ENCODE measurements at places on chromosomes 16 and 17.

DNA sequence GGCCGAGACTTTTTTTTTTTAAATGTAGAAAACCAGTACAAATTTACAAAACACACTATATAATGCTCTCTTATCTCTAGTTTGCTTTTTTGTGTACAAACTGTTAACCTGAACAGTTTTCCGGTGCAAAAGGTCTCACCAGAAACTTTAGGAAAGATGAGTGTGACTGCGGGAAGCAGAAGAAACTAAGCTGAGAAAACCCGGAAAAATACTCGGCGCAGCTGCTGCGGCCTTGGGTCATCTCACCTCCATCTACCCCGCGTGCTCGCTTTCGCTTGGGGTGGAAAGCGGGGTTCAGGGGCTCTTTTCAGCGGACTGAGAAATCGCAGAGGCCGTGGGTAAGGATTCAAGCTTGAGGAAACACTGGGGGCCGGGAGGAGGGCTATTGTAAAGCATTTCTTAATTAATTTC, 1.8 kb downstream of the SALL1 start:
- no peak for DNase-seq

- DNase-seq = peak; percentile 19
These were observed 6.8 kb downstream of the ANKFY1 start for GRCh38 chr17:4256952-4257351.

GRCh38 chr17:63963123-63963522, 9.6 kb downstream of the SCN4A start:
- no peak for DNase-seq

GRCh38 chr17:81294512-81295030, 536 bp downstream of the SLC38A10 start:
- DNase-seq = no peak

- no peak for DNase-seq
These were observed 36.2 kb upstream of the CRYM start for GRCh38 chr16:21314339-21314738.

DNA sequence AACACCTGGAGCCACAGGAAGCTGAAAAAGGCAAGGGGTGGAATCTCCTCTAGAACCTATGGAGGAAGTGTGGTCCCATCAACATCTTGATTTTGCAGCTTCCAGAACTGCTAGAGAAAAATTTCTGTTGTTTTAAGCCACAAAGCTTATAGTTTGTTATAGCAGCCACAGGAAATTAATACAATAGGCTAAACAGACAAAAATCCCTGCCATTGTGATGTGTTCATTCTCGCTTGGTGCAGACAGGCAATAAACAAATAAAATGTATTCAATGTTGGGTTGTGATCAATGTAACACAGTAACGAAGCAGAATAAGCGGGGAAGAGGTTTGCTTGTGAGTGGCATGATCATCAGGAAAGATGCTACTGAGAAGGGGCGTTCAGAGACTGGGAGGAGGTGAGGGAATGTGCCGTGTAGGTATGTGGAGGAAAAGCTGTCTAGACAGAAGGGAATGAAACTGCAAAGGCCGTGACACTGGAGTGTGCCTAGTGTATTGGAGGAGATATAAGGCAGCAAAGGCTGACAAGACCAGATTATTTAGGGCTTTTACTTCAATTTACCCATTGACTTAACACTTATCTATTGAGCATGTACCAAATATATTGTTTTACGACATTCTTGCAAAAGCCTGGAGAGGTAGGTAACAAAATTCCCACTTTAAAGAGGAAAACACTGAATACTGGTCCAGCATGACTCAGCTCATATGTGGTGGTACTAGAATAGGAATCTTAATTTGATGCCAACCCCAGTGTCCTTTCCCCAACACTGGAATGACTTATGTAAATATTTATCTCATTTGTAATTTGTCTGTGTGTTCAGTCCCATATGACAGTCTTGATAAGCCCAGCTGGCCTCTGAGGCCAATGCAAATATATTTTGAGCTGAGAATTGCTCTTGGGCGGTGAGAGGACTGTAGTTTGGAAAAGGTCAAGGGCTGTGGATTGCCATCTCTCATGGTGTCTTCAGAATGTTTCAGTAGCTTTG, 375.9 kb downstream of the CDH13 start:
- no peak for DNase-seq

- no peak for DNase-seq
These were observed 48.1 kb downstream of the XPO6 start for GRCh38 chr16:28163699-28164098.

- no peak for DNase-seq
These were observed 19.4 kb downstream of the CD300A start for GRCh38 chr17:74485841-74486240.

DNA sequence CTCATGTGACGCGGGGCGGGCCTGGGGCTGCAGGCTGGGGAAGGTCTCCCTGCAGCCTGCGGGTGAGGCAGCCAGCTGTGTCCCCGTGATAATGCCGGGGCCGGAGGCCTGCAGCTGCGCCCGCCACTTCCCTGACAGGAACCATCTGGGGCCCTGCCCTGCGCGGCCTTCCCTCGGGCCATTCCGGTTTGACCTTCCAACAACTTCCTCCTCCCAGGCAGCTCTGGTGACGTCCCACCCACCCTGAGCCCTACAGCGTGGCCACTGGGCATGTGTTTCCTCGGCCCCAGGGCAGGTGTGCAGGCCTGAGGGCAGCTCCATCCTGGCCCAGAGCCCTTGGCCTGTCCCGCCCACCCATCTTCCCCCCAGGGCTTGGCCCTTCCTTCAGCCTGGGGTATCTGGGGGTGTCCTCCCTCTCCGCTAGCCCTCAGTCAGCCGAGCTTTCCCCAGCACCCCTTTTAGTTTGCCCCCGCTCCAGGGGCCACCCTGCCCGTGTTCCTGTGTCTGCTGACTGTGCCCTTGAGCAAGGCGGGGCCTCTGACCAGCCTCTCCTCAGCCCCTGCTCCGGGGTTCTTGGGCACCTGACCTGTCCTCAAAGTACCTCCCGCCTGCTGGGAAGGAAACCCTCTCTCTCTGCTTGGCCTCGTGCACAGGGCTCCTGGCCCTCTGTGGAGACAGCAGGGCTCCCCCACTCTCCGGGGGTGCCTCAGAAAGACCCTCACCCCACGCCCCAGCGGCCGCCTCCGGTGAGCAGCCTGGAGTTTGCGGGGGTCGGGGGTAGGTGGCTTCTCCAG, at the start of gene CBFA2T3:
CBFA2T3 (minus strand) TSS at position 190 of the 794 bp plus-strand sequence. CDS start 400 bp downstream, outside the sequence.
- DNase-seq = no peak

GRCh38 chr17:81922566-81923301, 4.8 kb upstream of the SIRT7 start:
- peak; percentile 0 for DNase-seq

GRCh38 chr17:2482218-2482617, 29.5 kb downstream of the METTL16 start:
- DNase-seq = no peak

DNA sequence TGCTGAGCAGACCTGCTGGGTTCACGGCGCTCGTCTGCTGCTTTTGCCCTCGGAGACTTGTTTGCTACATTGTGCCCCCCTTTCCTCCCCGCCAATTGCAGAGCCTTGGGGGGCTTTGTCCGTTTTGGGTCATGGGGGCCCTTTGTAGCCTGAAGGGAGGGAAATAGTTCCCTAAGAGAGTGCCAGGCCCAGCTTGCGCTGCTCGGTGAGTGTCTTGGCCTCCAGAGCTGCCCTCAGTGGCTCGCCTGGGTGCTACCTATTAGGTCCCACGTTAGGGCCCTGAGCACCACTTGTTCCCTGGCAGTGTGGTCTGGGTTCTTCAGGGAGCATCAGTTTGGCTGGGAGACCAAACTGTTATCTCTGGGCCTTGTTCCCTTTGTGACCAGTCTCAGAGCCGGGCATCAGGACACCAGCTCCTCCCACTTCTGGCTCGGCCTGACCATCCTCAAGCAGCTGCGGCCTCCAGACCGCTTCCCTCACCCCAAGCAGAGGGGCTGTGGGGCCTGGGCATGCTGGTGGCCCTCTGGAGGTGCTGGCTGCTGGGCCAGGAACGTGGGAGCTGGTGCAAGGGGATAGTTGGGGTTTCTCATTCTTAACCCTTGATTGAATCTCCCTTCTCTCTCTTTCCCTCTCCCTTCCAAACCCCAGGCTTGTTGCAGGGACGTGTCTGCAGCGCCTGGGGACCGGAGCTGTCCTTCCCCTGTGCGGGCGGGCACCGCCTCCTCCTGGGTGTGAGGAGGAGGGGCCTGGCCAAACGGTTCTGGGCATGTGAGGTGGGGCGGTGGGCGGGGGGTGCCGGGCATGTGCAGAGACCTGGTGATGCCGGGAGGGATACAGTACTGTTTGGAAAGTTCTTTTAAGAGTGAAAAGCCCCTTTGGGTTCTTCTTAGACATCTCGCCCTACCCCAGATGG, 16.0 kb upstream of the ITGB4 start:
- DNase-seq = no peak

DNA sequence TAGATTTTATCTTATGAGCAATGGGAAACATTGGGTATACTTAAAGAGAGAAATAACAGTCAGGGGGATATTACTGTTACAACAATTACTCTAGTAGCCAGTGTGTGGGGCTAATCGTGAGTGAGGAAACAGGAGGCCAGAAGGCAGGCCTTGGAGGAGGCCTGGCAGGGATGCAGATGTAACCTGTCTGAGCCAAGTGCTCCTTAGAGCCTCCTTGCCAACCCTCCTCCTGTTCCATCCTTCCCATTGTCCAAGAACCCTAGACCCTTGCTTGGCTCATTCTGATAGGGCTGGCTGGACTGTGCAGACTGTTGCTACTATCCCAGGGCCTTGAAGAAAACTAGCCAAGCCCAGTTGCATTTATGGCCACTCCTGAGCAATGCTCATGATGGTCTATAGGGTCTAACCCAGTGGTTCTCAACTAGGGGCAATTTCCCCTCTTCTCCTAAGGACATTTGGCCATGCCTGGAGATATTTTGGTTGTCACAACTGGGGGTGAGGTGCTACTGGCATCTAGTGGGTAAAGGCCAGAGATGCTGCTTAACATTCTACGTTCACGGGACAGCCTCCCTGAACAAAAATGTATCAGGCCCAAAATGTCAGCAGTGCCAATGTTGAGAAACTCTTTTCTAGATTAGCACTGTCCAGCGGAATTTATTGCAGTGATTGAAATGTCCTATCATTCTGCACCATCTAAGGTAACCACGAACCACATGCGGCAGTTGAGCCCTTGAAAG, 24.4 kb upstream of the WSCD1 start:
- no peak for DNase-seq

GRCh38 chr17:14303343-14304221, 2.7 kb downstream of the HS3ST3B1 start:
- DNase-seq = no peak

DNA sequence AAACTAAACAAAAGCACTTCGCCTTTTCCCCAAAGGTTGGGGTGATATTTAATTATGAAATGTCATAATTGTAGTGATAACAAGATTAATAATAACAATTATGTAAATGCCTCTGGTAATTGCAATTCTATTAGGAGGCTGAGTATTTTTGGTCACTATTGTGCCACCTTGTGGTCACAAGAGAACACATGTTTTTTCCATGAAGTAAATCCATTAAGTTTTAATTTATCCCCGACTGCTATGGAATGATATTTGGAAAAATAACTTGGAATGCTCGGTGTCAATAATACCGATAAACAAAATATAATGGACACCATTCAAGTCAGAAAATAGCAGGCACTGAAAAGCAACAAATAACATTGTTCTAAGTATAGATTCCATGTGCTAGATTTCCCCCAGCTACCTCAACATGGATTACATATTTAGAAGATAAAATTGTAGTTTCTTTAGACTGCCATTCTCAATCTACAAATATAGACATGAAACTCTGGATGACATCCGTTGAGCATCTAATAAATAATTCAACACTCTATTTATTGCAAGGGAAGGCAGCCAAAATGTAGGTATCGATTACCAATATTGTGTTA, 25.0 kb upstream of the KCNJ2 start:
- DNase-seq = no peak

DNA sequence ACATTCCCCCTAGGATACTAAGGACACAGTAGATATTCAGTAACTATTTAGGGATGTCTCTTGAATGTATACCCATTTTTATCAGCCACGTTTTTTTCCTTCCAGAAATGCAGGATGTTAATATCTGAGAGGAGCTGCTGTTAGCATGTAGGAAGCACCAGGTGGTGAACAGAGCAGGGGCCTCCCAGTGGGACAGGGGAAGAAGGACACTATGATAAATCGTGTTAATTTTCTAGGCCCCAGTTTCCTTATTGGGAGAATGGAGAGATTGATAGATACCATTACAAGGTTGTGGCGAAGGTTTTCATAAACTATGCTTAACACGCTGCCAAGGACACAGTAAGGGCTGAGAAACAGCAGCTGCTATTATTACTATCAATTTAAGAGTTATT, 45.4 kb downstream of the PRSS54 start:
- DNase-seq = no peak

GRCh38 chr16:30941600-30942425, 7.1 kb upstream of the ORAI3 start:
- peak; percentile 50 for DNase-seq

DNA sequence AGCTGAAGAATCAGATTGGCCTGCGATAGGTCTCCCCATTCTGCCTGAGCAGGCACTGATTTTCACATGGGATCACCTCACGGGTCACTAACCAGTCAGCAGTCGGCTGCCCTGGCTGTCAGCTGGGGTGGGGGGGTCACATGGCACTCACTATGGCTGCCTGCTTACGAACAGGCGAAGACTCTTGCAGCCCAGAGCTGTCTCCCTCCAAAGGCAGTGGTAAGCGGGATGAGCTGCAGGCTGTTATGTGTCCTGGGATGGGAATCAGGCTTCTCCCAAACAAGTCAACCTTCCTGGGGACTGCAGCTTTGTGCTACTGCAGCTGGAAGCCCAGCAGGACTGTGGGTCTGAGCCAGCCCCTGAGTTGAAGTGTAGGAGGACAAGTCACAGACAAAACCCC, 29.0 kb upstream of the ADORA2B start:
- DNase-seq = no peak

GRCh38 chr17:14986127-14986526, 279.0 kb downstream of the PMP22 start:
- no peak for DNase-seq

DNA sequence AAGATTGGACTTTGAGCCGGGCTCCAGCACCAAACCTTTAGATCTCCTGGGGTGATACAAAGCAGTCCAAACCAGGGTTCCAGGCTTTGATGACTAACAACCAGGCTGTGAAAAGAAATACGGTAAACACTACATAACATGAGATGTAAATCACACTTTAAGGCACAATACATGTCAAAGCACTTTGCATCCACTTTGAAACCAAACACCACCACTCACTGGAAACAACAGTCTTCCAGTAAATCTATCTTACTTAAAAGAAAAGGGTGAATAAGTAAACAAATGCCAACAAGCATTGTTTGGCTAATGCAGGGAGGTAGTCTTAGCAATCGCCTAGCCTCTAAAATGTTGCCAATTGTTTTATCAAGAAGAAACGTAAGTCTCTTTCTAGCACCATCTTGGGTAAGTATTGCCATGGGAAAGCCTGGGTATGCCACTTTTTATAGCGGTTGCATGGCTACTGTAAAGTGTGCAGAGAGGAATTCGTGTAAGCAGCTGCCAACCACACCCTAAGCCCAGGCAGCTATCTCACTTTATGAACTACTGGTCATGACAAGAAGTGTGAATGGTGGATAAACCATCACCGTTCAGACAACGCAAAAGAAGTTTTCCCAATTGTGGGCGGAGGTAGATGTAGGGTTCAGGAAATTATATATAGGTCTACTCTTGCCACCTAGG, 267.4 kb upstream of the PSMD7 start:
- no peak for DNase-seq

Data from NCI-H226 (cell line).